H9 (cell line): ENCODE measurements at places on chromosomes 11 and 22. TPM values are rescaled to one million over a fixed set of nuclear protein-coding genes. Genes with fewer than 3 reads are reported as not detected.

Gene CHRM1
- total RNA-seq: not detected in 2 replicates

Gene TEX12
- total RNA-seq: 0.22 and 0.31 TPM in 2 replicates

Gene SEC14L3
- total RNA-seq: not detected in 2 replicates

Gene EXPH5
- total RNA-seq: 3.1 and 4.0 TPM in 2 replicates

Gene MCHR1
- total RNA-seq: 2.8 and 2.9 TPM in 2 replicates

Gene OR56A5
- total RNA-seq: not detected in 2 replicates

- DNase-seq: no peak
Measured at GRCh38 chr11:100855466-100856067, 168.5 kb downstream of the ARHGAP42 start.

DNA sequence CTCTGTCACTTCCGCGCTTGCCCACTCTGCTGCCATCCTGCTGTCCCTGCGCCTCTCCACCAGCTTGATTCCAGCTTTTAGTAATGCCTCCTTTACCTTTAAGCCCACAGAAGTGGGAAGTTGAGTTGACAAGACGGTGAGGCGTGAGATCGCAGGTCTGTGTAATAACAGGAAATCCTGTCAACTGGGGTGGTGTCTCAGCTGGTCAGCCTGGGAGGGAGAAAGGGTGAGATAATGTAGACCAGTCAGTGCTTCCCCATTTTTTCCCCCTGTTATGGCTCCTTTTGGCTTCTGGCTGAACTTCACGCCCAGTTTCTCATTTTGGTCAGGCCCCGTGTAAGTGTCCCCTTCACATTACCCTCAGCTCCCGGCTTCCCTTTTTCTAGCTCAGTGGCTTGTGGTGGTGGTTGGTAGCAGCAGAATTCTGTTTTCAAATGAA, 98.9 kb downstream of the TRAF6 start:
- DNase-seq: no peak

DNA sequence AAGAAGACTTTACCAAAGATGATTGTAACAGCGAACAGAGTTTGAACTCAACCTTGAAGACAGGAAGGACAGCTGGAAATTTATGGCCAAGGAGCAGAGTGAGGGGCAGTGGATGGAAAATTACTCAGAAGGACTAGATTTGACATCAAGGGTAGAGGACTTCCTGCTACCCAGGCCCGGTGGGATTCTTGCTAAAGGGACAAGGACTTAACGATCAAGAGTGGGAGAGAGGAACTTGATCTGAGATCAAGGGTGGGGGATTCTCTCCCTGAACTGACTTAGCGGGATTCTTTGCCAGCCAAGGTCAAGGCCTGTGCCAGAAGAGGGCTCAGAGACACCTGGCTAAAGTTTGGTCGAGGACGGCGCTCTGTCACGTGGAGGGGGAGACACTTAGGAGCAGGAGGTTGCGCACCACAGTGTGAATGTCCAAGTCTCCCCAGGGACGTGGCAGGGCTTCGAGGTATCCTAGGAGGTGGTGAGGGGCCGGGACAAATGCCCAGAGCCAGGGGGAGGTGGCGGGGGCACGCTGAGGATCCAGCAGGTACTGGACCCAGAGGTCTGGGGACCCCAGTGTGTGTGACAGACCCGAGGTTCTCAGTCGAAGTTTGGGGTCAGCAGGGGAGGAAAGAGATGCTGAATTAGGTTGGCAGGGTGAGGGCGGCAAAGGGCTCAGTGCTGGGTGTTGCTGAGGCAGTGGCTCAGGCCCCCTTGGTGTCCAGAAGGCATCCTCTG, 46.1 kb upstream of the SHISAL1 start:
- no peak for DNase-seq

DNA sequence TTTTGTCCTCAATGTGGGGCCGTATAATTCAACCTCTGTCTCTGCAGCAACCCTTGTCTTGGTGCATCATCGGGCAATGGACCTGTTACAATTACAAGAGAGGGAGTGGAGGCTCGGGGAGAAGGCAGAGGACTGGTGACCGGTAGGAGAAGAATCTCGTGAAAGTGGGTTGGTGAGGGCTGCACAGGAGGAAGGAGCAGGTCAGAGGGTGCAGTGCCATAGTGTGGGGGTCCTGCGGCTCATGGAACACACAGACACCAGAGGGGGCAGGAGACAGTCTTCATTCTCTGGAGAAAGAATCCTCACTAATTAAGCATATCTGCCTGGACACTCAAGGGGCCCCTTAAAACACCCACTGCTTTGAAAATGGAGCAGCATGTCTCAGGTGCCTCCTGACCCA, 174.7 kb upstream of the B3GAT1 start:
- DNase-seq: peak; percentile 12

- DNase-seq: peak; percentile 74
Measured at GRCh38 chr22:49992921-49993648, 19.5 kb downstream of the IL17REL start.

DNA sequence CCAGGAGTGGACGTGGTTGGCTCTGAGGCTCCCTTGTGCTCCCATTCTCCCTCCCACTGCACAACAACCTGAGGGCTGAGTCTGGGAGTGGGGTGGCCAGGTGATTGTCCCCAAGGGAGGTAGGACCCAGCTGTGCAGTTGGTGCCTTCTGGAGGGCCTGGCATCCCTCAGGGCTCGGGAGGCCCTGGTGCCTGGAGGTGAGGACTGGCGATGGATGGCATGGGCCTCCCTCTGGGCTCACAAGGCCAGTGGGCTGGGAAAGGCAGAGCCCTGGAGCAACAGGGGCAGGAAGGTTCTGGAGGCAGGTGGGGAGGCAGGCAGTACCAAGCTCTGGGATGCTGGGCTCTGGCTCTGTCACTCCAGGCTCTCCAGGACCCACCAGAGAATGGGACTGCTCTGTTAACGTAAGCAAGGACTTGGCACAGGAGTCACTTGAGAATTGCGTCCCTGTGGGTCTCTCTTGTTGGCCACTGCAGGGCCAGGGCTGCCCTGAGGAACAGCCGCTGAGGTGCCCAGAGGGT, 114.2 kb downstream of the KCNQ1OT1 start:
- DNase-seq: no peak

GRCh38 chr11:73759610-73760134, 1.2 kb downstream of the RAB6A start:
- no peak for DNase-seq

- DNase-seq: peak; percentile 76
Measured at GRCh38 chr11:763073-763463, 14.2 kb downstream of the GATD1 start.
